Astrocyte of the spinal cord (primary cell): ENCODE measurements at places on chromosomes 7 and 10.

DNA sequence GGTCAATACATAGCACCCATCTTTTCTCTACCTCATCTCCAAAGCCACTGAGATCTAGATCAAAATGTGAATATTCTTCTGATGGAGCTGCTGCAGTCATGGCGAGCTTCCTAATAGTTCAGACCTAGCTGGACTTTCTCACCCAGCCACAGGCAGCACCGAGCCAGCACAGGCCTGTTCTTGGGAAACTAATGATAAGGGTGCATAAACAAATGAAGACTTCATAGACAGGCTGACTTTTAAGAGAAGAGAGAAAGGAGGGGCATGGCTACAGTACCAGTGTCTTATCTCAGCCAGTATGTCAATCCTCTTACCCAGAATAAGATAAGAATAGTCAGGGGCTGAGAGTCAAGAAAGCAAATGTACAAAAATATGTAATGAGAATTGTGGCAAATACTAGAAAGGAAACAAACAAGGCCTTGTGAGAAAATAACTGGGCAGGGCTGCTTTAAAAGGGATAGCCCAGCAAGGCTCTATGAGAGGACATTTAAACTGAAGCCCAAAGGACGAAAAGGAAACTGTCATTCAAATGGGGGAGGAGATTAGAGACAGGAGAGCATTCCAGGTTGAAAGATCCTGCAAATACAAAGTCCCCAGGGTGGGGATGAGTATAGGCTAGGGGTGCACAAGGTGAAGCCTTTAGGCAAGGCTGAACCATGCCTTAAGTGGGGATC lies 21.8 kb upstream of the CDK14 start:
- DNase-seq, result no peak

- no peak for DNase-seq
Measured at GRCh38 chr10:86922553-86922961, 34.9 kb downstream of the MMRN2 start.

- no peak for DNase-seq
Measured at GRCh38 chr7:157445246-157445955, 108.6 kb downstream of the DNAJB6 start.

DNA sequence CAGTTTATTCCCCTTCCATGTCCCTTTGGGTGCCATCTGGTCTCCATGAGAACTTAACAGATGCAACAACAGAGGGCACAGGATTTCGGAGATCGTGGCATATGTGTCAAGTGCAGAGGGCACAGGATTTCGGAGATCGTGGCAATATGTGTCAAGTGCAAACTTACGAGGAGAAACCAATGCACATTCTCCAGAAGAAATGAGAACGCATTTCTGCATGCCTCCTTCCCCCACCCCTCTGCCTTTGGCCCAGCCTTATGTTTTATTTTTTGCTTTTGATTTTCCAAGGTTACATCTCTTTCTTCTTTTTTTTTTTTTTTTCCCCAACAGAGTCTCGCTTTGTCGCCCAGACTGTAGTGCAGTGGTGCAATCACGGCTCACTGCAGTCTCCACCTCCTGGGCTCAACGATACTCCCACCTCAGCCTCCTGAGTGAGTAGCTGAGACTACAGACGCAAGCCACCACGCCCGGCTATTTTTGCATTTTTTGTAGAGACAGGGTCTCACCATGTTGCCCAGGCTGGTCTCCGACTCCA lies 586 bp upstream of the ANKRD26 start:
- DNase-seq, result no peak

DNA sequence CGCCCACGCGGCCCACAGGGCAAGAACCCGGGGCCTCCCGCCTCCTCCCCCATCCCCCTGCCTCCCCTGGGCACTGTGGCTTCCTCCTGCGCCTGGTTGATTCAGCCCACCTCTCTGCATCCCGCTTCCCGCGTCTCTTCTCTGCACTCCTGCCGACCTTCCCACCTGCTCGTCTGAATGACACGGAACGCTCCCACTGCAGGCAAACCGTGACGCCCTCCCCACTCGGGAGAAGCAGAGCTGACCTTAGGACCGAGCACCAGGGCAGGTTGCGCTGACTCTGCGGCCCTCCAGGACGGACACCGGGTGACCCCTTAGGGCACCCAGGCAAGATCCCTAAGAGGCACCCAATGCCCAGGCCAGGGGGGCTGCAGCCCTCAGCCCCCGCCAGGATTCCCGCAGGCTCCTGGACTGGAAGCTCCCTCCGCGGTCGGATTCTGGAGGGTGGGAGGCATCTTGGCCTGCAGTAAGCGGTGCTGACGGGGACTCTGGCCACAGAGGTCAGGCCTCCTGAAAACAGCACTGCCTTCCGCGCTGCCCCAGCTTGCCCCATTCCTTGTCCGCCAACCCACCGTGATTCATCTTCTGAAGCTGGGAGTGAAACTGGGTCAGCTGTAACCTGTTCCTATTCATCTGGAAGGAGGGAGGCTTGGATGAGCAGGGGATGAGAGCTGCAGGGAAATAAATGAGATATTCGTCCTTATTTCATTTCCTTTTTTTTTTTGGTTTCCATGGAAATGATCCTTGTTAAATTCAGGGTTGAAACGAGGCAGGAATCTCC lies 990 bp downstream of the CALML3 start:
- DNase-seq, result no peak

DNA sequence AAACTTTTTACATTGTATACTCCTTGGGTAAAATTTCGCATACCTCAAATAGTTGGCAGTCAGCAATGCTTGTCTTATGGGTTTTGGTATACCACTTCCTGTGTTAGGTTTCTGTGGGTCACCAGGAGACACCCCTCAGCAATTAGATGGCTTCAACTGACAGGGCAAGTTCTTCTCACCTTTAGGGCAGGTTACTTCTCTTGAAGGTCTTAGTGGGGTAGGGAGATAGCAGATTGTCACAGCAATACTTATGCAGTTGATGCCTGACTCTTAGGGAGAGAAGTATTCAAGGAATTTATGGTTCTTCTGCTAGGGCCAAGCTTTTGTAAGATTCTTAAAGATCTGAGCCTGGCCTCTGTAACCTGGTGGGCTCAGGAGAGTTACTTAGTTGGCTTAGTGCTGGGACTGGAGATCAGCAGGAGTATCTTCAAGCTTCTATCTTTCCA lies 42.9 kb downstream of the MKLN1 start:
- peak; percentile 63 for DNase-seq
